ENCODE measurements at places on chromosomes 5 and 9.

DNA sequence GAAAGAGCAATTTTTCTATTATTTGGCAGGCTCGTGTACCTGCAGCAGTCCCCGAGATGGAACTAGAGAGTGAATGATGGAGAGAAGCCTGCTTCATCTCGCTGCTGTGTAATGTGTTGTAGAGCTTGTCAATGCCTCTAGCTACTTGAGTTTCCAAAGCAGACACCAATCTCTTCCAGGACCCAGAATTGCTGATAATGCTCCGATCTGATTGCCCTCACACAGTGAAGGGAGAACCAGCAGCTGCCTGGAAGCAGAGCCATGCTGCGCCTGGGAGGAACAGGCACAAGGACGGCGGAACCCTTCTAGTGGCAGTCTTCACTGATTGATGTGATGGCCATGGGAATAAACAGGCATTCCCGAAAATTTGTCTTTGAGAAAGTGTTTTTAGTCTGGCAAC is 288.0 kb downstream of the ICE1 start:
- DNase-seq = no peak

DNA sequence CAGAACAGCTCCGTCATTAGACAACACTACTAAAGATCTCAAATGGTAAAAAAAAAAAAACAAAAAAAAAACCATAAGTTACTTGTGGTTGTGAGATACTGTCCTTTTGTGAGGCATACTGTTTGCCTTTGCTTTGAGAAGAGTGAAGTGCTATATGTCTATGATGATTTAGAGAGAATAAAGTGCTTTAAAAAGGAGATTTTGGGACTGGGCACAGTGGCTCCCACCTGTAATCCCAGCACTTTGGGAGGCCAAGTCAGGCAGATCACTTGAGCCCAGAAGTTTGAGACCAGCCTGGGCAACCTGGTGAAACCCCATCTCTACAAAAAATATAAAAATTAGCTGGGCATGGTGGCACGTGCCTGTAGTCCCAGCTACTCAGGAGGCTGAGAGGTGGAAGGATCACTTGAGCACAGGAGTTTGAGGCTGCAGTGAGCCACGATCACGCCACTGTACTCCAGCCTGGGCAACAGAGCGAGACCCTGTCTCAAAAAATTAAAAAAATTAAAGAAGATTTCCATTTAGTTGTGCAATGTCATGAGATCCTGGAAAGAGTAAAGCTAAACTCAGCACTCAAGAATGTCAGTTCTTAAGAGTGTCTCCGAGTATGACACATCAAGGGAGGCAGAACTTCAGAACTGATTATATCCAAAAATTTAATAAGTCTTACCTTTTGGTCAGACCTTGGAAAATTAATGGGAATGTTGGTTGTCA is 87.3 kb downstream of the PRDM6 start:
- DNase-seq = no peak

DNA sequence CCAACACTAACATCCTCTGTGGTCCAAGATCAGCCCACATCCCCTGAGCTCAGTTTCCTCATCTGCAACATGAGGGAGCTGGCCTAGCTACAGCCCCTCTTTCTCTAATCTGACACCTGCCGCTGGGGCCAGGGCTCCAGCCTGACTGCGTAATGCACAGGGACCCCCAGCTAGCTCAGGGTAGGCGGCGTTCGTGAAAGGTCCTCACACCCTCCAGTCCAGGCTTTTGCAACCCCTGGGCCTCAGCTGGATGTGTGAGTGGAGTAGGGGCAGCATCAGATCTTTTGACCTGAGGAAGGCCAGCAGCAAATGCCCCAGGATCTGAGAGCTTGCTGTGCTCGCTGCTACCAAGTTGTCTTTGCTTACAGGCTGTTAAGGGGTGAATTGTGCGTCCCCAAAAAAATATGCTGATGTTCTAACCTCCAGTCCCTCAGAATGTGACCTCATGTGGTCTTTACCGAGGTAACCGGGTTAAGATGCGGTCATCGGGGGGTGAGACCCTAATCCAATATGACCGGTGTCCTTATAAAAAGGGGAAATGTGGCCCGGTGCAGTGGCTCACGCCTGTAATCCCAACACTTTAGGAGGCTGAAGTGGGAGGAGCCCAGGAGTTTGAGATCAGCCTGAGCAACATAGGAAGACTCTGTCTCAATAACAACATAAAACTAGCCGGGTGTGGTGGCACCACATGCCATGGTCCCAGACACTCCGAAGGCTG is 47.8 kb downstream of the PLPP7 start:
- DNase-seq = no peak

- DNase-seq = no peak
Measured at GRCh38 chr5:35061211-35061770, 13.5 kb upstream of the AGXT2 start.

Data from immature natural killer cell (primary cell).